ENCODE measurements at places on chromosomes 2 and 18.

DNA sequence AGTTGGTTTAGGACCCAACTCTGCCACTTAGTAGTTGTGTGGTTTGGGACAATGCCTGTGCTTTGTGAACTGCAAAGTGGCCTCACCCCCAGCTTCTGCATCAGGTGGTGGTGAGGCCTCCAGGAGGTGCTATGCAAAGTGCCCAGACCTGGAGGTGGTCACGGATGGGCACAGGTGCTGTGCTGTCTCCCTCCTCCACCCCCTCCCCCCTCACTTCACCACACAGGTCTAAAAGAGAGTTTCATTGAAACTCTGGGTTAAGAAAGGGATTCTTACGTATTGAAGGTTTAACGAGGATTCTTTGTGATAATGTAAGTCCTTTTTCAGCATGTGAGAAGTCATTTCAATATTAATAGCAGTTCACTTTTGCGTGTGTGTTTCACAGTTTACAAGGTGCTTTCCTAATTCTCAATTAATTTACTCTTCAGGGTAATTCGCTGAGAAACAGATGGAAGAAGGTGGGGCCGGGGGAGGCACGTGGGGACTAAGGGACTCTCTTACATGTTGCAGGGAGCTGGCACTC is 369.9 kb downstream of the LPIN1 start:
- DNase-seq, result no peak

DNA sequence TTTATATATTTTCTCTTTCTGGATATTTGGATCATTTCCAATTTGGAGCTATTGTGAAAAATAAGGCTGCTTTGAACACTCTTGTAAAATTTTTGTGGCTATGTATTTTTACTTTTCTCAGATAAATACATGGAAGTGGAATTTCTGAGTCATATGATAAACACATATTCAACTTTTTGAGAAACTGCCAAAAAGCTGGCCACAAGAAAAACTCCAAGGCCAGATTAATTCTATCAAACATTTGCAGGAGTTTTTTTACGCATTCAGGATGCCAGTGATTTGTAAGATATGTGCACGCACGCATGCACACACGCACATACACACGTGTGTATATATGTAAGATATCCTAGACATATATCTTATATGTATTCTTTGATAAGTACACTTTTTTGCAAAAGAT is 477.5 kb upstream of the SPHKAP start:
- no peak for DNase-seq

- DNase-seq, result no peak
Observed at GRCh38 chr2:20184067-20184938, 40.6 kb downstream of the SDC1 start.

DNA sequence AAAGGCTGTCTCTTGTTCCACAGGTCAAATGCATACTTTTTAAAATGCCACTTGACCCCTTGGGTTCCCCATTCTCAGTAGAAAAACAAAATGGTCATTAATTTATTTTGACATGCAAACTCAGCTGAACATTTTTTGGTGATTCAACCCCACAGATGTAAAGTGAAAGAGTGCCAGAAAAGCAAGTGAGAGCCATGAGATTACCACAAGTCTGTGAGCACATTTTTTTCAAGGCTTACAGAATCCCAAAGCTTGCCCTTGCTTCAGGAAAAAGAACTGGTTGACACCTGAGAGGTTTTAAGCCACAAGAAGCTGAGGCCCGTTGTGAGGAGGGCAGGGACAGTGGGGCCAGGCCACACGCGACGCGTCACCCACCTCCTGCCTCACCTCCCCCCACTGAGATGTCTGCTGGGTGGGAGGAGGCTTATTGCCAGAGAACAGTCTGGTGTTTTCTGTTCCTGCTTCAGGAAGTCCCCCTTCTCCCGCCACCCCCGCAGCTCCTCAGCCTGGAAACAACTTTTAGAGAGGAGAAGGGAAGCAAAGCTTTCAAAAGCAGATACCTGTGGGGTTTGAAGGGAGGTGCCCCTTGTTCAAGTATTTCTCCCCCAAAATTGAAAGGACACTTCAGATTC is 70.4 kb upstream of the CYP1B1 start:
- peak; percentile 3 for DNase-seq

GRCh38 chr2:6754419-6754818 is 111.3 kb downstream of the CMPK2 start:
- no peak for DNase-seq

DNA sequence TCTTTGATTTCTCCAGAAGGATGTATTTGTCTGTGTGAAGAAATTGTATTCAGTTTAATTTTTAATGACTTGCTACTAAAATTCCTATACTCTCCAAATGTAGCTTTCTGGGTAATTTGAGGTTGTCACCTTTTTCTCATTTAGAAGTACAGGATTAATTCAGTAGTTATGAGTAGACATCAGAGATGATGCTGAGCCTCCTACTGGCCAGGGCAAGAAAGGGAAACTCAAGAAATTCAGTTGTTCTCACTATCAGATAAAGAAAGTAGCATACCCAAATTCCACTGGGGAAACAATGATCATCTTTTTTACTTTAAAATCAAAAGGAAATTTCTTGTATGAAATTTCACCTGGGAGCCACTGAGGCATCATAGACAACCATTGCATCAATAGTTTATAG is 199.4 kb downstream of the SATB2 start:
- DNase-seq, result no peak

GRCh38 chr2:181172676-181173075 is 192.3 kb downstream of the UBE2E3 start:
- no peak for DNase-seq

DNA sequence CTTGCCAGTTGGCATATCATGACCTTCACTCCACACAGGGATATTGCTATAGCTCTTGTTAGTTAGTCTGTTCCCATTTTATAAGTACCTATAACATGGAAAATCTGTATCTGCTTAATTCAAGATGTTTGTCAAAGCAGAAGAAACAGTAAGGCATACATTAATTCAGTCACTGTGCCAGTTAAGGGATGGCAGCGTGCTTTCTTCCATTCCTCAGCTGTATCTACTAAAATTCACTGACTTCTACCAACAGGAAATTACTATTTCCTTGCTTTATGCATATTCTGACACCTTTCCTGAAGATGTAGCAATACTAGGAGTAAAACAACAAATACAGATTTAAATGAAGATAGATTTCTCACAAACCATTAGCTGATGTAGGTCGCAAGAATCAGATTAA is 59.9 kb downstream of the RNF152 start:
- no peak for DNase-seq

DNA sequence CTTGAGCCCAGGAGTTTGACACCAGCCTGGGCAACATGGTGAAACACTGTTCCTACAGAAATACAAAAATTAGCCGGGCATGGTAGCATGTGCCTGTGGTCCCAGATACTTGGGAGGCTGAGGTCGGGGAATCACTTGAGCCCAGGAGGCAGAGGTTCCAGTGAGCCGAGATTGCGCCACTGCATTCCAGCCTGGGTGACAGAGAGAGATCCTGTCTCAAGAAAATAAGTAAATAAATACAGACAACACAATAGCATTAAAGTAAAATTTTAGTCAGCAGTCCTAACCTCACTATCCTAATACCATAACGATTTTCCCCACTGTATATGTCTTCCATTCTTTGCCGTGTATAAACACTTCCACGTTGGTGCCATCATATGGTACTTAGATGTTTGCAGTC is 83.0 kb upstream of the MBOAT2 start:
- no peak for DNase-seq

DNA sequence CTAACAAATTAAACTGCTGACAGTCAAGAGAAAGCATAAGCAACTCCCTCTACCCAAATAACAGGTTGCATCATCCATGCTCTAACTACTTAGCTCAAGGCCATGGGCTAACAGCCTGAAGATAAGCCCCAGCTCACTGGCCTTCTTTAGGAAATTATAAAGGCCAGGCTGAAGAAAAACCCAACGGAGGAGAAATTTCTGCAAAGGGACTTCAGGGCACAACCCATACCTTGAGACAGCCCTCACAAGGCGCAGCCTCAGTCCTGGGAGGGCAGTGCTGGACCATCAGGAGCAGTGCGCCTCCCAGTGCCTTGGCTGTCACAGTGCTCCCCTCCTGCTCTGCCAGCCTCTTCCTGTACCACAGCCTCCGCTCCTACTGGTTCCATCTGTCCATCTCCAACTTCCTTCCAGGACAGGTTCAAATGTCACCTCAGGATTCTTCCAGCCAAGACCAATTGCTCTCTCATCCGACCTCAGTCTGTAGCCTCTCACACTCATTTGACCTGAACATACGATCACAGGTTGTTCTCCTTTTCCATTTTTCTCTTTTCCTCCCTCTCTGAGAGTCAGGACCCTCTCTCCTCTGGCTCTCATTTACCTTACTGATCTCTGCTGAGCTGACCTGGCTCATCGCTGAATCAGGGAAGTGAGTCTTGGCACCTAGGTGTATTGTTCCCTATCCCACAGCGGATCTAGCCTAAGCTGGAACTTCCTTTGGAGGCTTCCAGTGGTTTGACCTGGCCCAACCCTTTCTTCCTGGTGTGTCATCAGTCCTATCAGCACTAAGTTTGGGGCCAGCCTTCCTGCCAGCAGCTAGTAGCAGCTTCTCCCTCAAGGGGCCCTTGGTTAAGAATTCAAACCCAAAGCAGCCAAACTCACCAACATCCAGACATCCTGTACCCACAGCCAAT is 1.9 kb downstream of the MCFD2 start:
- DNase-seq, result no peak

GRCh38 chr2:72010647-72011369 is 136.9 kb downstream of the CYP26B1 start:
- no peak for DNase-seq

All from stimulated activated CD8-positive, alpha-beta memory T cell treated with anti-CD3 and anti-CD28 coated beads, Interleukin-7, amount 100 ng/mL, for 48 hours (primary cell).